ENCODE measurements at places on chromosomes 1 and 21.

- DNase-seq, result no peak
Observed at GRCh38 chr1:10495952-10496351, 21.2 kb downstream of the PEX14 start.

- DNase-seq, result no peak
Observed at GRCh38 chr1:58165073-58165472, 381.5 kb downstream of the OMA1 start.

DNA sequence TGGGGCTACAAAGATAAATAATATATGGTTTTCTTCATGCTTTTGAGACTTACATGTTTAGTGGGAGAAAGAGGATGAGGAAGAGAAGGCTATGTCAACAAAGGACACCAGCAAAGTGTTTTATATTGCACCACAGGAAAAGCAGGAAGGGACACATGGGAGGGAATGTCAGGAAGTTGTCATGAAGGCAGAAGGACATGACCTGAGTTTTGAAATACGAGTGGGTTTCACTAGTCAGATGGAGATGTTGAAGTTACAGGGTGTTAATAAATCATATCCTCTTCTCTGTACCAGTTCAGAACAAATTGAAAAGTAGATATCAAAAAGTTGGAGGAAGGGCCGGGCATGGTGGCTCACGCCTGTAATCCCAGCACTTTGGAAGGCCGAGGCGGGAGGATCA is 18.2 kb upstream of the AGO1 start:
- no peak for DNase-seq

DNA sequence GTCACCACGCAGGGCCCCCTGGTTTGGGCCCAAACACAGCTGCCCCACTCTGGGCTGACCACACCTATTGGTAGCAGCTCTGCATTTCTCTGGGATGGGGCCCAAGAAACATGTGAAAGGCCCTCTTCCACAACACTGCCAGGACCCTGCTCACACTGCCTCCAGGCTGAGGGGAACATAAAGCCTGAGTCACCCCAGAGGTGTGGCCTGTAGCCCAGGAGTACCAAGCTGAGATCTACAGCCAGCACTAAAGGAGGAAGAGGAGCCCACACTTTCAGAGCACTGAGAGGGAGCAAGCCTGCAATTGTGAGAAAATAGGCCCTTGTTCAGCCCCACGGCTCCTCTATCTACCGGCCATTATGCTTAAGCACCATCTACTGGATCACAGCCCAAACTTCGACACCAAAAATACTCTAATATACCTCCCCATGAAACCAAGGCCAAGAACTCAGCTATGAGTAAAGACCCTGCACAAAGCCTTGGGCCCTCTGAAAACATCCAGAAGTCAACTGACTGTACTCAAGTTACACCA is 14.4 kb upstream of the OR2T10 start:
- no peak for DNase-seq

GRCh38 chr1:221742555-221743415 is 896 bp upstream of the DUSP10 start:
- DNase-seq, result no peak

DNA sequence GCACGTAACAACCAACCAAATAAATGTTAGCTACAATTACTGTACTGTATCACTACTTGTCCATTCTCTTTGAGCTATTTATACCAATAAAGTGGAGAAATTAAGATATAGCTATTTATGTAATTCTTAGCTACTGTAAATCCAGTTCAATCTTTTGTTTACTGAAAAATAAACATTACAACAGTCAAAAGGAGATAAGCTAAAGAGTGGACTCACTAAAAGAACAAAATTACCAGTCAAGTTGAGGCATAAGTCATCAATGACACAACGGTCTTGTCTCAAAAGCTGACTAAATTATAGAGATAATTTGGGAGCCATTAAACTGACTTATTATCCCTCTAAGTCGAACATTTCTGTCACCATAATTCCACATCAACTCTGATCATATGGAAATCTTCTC is 22.5 kb downstream of the TGFBR3 start:
- DNase-seq, result no peak

- DNase-seq, result no peak
Observed at GRCh38 chr1:91706140-91706957, 179.6 kb downstream of the TGFBR3 start.

DNA sequence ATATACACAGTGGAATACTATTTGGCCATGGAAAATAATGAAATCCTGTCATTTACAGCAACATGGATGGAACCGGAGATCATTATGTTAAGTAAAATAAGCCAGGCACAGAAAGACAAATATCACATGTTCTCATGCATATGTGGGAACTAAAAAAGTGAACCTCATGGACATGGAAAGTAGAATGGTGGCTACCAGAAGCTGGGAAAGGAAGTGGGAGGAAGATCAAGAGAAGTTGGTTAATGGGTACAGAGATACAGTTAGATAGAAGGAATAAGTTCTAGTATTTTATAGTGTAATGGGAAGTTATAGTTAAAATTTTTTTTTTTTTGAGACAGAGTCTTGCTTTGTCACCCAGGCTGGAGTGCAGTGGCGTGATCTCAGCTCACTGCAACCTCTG is 34.8 kb upstream of the CREG1 start:
- DNase-seq, result no peak

Data from NCI-H1417 treated with DMSO at 0.1 percent for 48 hours (cell line).